ENCODE measurements at places on chromosomes 6 and 20.

DNA sequence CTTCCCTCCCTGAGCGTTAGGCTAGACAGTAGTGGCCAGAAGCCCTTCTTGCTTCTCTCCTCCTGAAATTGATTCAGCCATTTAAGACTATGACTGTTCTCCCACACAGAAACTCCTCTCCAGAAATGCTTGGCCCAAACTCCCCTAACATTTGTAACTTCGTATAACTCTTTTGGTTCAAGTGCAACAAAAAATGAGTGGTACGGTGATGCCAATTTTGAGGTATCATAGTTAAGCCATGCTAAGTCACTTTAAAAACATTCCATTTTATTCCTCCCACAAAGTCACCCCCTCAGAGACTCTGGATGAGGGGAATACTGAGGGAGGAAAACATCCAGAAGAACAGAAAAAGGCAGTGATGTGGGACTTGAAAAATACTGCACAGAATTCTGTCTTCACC is 21.1 kb upstream of the ROS1 start:
- no peak for DNase-seq

- peak; percentile 11 for DNase-seq
Observed at GRCh38 chr6:129672881-129673631, 36.9 kb downstream of the ARHGAP18 start.

DNA sequence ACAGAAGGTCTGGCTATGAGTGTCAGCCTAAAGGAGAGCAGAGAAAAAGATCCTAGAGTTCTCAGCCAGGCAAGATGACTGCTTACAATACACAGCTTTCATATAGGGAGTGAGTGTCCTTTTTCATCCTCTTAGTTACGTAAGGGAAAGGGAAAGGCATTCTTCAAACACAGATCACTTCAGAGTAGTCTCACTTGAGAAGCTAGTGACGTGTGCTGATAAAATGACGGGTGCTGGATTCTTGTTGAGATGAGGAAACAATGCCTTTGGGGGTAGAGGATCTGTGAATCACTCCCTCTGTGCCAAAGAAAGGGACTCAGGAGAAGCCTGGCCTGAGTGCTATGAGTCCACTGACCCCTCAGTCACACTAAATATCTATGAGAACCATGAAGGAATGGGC is 117.3 kb downstream of the QRSL1 start:
- no peak for DNase-seq

DNA sequence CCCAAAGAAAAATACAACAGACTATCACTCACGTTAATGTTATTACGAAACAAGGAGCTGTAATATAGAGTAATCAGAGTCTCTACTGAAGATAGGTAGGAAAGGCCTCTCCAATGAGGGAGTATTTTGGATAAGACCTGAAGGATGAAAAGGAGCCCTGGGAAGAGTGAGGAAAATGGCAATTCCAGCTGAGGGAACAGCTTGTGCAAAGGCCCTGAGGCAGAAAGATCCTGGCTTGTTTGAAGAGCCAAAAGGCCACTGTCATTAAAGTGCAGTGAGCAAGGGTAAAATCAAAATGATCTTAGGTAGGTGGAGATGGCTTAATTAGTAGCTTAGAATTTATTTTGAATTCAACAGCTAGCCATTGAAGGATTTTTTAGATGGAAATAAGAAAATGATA is 138.6 kb downstream of the KHDC1L start:
- DNase-seq: no peak

DNA sequence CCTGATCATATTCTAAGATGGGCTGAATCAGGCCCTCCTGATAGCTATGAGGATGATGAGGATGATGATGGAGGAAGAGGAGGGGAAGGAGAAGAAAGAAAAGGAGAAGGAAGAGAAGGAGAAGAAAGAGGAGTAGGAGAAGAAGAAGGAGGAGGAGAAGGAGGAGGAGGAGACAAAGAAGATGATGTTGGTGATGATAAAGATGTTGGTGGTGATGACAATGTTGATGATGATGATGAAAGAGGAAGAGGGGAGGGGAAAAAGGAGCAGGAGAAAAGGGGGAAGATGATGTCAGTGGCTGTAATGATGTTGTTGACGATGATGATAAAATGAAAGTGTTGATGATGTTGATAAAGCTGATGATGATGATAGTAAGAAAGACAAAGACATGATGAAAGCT is 119.5 kb downstream of the CDC5L start:
- no peak for DNase-seq

DNA sequence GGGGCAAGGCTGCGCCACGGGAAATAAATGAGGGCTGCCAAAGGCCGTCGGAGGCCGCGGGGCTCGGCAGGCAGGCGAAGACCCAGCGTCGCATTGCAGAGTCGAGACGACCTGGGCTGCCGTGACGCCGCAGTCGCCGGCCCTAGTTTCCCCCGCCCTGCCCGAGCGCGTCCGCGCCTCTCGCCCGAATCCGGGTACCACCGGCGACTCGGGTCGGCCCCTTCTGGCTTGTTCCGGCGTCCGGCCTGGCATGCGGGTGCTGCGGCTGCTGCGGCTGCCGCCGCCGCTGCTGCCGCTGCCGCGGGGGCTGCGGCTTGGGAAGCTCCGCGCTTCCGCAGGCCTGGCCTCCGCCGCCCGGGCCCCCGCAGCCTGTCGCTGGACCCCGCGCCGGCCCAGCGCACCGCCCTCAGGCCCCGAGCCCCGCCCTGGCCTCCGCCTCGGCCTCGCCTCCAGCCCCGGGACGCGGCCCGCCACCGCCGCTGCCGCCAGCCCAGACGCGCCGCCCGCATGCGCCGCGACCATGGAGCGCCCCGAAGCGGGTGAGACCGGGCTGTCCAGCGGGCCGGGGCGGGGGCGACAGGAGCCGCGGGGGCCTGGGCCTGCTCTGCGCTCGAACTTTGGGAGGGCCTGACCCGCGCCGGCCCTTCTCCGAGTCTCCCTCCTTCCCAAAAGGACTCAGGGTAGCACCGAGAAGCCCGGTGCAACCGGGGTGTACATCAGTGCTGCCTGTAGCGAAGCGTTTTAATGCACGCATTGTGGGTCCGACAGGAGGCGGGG is at the start of gene AKAP7:
Gene AKAP7, plus strand, starts transcription at position 224 of the 777 bp plus-strand sequence. Its CDS starts 297 bp downstream, at position 521.
- DNase-seq: peak; percentile 42
